ENCODE measurements at places on chromosomes 2 and 18. TPM values are rescaled to one million over a fixed set of nuclear protein-coding genes. Genes with fewer than 3 reads are reported as not detected.

Gene SCN2A
- total RNA-seq = 0.17 TPM

Gene ALPG
- total RNA-seq = 0.12 TPM

Gene CKAP2L
- 18.0 TPM for total RNA-seq

Gene AMER3
- total RNA-seq = not detected

GRCh38 chr18:9782073-9782857 is 74.2 kb downstream of the RAB31 start:
- peak; percentile 76 for DNase-seq

- no peak for DNase-seq
Measured at GRCh38 chr2:170101789-170102188, 76.2 kb upstream of the MYO3B start.

- no peak for DNase-seq
Measured at GRCh38 chr2:202314116-202314515, 48.6 kb downstream of the NOP58 start.

- DNase-seq = no peak
Measured at GRCh38 chr18:39167990-39168389, 1602.4 kb upstream of the CELF4 start.

GRCh38 chr2:138723196-138723987 is 56.8 kb downstream of the NXPH2 start:
- no peak for DNase-seq
